ENCODE measurements at places on chromosomes 11 and 22.

GRCh38 chr22:20977516-20978170 lies 4.5 kb upstream of the LZTR1 start:
- no peak for DNase-seq

GRCh38 chr11:61636676-61637075 lies 43.5 kb upstream of the DAGLA start:
- no peak for DNase-seq

- peak; percentile 89 for DNase-seq
These were observed 77.6 kb upstream of the IGLL5 start for GRCh38 chr22:22810018-22810427.

DNA sequence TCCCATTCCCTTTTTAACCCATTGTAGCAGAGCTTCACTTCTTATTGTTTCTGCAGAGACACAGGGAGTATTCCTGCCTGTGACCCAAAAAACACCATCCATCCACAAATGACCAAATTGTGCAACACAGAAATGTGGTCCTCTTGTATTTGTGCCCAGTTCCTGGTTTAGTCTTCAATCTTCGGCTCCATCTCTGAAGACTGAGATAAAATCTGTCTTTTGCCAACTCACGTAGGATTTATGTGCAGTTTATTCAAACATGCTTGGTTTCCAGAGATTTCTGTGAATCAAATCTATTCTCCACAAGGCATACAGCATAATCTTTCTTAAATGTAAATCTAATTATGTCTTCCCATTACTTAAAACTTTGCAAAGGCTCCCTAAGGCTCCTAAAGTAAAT lies 307.0 kb downstream of the AASDHPPT start:
- DNase-seq = no peak

GRCh38 chr11:68153742-68154141 lies 32.6 kb upstream of the CHKA start:
- no peak for DNase-seq

DNA sequence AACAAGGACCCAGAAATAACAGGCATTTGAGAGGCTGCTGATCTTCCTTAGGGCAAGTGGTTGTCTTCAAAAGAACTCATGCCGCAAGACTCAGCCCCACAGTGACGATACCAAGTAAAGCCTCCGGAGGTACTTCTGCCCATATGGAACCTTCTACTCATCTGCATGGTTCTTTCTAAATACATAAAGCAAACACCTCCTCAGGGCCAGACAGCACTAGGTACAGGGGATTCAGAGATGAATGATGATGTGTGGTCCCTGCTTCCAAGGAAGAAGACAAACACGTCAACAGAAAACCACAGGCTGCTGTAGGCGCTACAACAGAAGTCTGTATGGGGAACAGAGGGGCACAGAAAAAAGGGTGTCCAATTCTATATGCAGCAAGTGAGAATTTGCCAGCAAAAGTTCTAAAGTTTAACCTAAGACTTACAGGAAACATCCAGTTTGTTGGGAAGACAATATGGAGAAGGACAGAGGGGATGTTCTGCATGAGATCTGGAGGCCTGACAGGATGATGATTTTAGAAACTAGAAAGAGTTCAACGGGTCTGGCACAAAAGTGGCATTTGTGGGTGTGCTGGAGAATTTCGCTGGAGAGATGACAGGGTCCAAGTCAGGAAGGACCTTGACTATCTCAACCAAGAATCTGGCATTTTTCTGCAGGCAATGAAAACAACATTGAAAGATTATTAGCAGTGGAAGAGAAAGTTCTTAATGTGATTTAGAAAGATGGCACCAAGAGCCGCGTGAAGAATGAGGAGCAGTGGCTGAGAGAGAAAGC lies 23.7 kb downstream of the JAML start:
- DNase-seq = no peak

GRCh38 chr11:102680945-102681344 lies 24.6 kb downstream of the MMP27 start:
- no peak for DNase-seq

- DNase-seq = no peak
These were observed 7.7 kb upstream of the PACS1 start for GRCh38 chr11:66062408-66062807.

DNA sequence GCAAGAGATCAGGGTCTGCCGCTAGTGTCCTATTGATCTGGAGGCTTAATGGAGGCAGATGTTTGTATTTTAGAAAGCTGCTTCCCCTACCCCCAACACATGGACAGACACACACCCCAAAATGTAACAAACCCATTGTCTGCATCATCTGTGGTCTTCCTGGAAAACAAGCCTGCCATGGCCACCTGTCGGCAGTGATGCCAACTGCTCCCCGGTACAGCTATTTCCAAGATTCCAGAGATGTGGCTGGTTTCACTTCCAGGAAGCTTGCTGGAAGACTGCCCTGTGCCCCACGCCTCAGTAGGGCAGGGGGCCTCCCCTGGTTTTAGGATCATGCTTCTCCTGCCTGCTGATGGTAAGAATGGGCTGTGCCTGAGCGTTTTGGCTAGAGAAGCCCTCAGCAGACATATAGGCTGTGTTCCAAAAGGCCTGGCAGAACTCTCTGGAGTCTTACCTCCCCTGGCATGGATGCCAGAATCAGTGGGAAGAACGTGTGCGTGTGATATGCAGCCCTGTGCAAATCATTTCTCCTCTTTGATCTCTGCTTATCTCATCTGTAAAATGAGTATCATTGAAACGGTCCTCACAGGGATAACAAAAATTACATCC lies 108.6 kb downstream of the FBXO7 start:
- DNase-seq = no peak

GRCh38 chr11:119369132-119369925 lies 12.2 kb downstream of the USP2 start:
- no peak for DNase-seq

DNA sequence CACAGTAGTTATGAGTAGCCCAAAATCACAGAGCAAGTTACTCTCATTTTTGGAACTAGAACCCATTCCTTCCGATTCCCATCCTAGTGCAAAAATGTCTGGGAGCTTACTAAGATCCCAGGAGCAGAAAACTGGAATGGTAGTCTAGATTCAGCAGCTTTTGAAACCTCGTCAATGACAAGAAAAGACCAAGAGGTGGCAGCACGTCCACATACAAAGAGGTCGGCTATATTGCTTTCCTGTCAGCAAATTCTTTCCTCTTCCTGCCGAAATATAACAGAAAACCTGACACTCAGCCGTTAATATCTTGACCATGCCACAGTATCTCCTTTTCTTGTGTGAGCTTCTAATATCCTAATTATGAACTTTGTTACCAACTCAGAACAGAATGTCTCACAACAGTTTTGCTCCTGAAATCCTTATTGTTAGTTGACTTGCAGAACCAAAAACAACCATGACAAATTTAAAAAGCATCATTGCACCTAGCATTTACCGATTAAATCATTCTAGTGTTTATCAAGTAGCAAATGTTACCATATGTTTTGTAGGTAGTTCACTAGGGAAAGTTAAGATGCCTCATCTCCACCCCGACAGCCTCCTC lies 92.8 kb upstream of the OR9G4 start:
- DNase-seq = peak; percentile 79

DNA sequence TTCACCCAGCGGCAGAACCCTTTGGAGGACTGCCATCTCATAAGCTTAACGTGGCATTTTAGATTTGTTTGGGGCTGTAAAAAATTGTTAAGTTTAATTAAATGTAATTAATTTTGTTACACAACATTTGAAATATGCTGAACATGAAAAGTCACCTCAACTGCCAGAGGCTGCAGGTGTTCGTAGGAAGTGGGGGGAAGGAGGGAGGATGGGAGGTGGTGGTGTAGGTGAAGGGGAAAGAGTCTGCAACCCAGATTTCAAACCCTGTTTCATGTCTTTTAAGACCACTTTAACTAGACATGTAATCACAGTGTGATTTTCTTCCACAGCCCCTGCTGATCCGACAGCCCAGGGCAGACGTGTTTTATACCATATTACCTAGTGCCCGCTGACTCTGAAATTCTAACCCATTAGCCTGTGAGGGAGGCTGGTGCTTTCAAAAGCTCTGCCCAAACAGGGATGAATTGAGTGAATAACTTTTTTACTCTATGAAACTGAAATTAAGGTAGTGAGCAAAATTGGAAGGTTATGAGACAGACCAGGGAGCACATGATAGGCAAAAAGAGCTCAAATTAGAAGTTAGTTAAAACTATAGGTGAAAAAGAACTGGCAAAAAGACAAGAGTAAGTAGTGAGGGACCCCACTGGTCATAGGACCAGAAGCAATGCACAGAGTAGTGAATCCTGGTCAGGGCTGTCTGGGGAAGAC lies 279.8 kb downstream of the DDX10 start:
- no peak for DNase-seq

GRCh38 chr11:70020336-70021214 lies 57.5 kb upstream of the ANO1 start:
- no peak for DNase-seq

- peak; percentile 59 for DNase-seq
These were observed 21.3 kb downstream of the CBX7 start for GRCh38 chr22:39130892-39131855.

DNA sequence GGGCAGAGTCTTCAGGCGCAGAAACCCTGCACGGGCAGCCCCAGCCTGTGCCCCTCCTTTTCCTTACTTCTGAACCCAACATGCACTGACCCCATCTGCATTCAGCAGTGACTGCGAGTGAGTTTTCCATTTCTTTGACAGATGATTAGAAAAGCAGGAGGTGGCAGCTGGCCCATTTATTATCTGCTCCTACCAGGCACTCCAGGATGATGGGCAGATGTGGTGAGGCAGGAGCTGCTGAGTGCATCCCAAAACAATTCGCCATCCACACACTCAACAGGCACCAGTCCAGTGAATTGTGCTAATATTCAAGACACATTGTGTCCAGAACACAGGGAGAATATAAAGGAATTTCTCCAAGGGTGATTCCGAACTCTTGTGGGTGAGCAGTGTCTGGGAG lies 208.5 kb downstream of the TENM4 start:
- DNase-seq = no peak

GRCh38 chr11:13119941-13120520 lies 110.9 kb downstream of the RASSF10 start:
- no peak for DNase-seq

DNA sequence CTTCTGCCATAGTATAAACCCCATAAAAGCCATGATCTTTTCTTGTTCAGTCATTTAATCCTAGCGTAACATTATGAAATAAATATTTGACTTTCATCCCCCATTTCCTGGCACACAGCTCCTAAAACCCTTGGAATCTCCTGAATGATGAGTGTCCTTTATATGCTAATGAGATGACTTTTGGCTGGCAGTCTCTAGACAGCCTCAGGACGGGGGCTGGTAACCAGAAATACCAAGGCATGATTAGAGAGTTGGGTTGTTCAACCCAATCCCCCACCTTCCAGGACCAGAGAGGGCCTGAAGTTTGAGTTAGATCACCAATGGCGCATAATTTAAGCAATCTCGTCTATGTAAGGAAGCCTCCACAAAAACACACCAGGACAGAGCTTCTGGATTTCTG lies 1246.1 kb upstream of the TENM4 start:
- peak; percentile 44 for DNase-seq

- no peak for DNase-seq
These were observed 80.3 kb downstream of the PHF21B start for GRCh38 chr22:44929359-44930015.

GRCh38 chr11:30585125-30585891 lies 845 bp downstream of the MPPED2 start:
- peak; percentile 81 for DNase-seq

- no peak for DNase-seq
These were observed 597.2 kb upstream of the ANO3 start for GRCh38 chr11:25734591-25735211.

GRCh38 chr11:6622261-6623171 lies 3.3 kb upstream of the TPP1 start:
- DNase-seq = no peak

GRCh38 chr11:79439886-79440570 lies 802 bp downstream of the TENM4 start:
- DNase-seq = peak; percentile 81
